ENCODE measurements at places on chromosomes 12 and 14. TPM values are rescaled to one million over a fixed set of nuclear protein-coding genes. Genes with fewer than 3 reads are reported as not detected.

The CLEC1B gene
- not detected for total RNA-seq

The REP15 gene
- 4.7 TPM for total RNA-seq

The LRP1-AS gene
- total RNA-seq: not detected

The TSHR gene
- total RNA-seq: not detected

The TPH2 gene
- total RNA-seq: not detected

The TDRD9 gene
- total RNA-seq: 1.00 TPM

The CCDC196 gene
- total RNA-seq: not detected

The KRT6C gene
- total RNA-seq: not detected

The LRTM2 gene
- not detected for total RNA-seq

The PMEL gene
- total RNA-seq: not detected

The ADAM20 gene
- total RNA-seq: not detected

The GMFB gene
- total RNA-seq: 38.0 TPM

The CEP128 gene
- 4.1 TPM for total RNA-seq

The KRT1 gene
- not detected for total RNA-seq

The CLEC2B gene
- total RNA-seq: 64.1 TPM

The PMCH gene
- total RNA-seq: not detected

The C12orf54 gene
- not detected for total RNA-seq

The RNASE4 gene
- 9.5 TPM for total RNA-seq

The BEGAIN gene
- total RNA-seq: 0.20 TPM

The EIF2S3B gene
- 0.67 TPM for total RNA-seq

The TAS2R31 gene
- total RNA-seq: 0.15 TPM

The SOX5 gene
- 0.10 TPM for total RNA-seq

The AMN gene
- total RNA-seq: not detected

The RASSF8 gene
- 55.3 TPM for total RNA-seq

The TSPAN11 gene
- 3.6 TPM for total RNA-seq

The ZFHX2 gene
- 0.69 TPM for total RNA-seq

The ARHGAP9 gene
- not detected for total RNA-seq

The NKX2-1 gene
- not detected for total RNA-seq

The PRIMA1 gene
- total RNA-seq: not detected

The TMEM52B gene
- total RNA-seq: not detected

The PPP4R4 gene
- total RNA-seq: not detected

The MUCL1 gene
- total RNA-seq: not detected

The TAS2R30 gene
- 0.20 TPM for total RNA-seq

The TAS2R13 gene
- 0.10 TPM for total RNA-seq

The LBHD2 gene
- not detected for total RNA-seq

The CLEC4A gene
- not detected for total RNA-seq

The FLRT2 gene
- 35.6 TPM for total RNA-seq

The EFS gene
- not detected for total RNA-seq

The LMNTD1 gene
- 0.07 TPM for total RNA-seq

The PRH2 gene
- total RNA-seq: not detected

The ACSS3 gene
- not detected for total RNA-seq

The METTL1 gene
- 10.6 TPM for total RNA-seq

The TMEM30B gene
- 0.20 TPM for total RNA-seq

The ABCD2 gene
- not detected for total RNA-seq

The CKB gene
- 2.7 TPM for total RNA-seq
